Type B pancreatic cell (in vitro differentiated cells): ENCODE measurements at places on chromosomes 3 and 15. TPM values are rescaled to one million over a fixed set of nuclear protein-coding genes. Genes with fewer than 3 reads are reported as not detected.

GRCh38 chr3:126202680-126203079, 22.3 kb upstream of the ALDH1L1 start:
- no peak for DNase-seq

GRCh38 chr3:3074551-3075257, 35.5 kb downstream of the IL5RA start:
- DNase-seq = no peak

- no peak for DNase-seq
Observed at GRCh38 chr3:14423197-14423743, 20.9 kb downstream of the SLC6A6 start.

DNA sequence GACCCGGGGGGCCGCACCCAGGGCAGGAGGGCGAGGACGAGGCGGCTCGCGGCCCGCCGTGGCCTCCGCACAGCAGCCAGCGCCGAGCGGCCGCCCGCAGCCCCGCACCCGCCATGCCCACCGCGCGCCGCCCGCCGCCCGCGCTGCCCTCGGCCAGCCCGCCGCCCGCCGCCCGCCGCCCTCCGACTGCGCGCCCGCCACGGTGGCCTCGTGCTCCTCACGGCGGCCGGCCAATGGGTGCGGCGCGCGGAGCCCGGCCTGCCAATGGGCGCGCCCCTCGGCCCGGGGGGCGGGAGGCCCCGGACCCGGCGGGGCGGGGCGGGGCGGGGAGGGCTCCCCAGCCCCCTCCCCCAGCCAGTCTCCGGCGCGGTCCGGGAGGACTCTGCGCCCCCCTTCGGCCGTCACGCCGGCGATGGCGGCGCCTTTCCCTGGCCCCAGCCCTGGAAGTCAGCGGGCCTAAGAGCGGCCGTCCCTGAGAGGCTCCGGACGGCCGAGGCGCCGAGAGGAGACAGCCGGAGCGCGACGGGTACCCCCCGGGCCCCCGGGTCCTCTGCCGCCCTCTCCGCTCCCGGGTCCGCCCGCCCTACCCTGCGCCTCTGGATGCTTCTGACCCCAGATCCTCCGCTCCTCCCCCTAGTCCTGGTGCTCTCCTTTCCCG, at the start of gene NT5DC2:
Gene NT5DC2 (minus strand): TSS at position 235 of the 658 bp plus-strand sequence. CDS start 120 bp downstream, at position 115.
- peak; percentile 85 for DNase-seq

DNA sequence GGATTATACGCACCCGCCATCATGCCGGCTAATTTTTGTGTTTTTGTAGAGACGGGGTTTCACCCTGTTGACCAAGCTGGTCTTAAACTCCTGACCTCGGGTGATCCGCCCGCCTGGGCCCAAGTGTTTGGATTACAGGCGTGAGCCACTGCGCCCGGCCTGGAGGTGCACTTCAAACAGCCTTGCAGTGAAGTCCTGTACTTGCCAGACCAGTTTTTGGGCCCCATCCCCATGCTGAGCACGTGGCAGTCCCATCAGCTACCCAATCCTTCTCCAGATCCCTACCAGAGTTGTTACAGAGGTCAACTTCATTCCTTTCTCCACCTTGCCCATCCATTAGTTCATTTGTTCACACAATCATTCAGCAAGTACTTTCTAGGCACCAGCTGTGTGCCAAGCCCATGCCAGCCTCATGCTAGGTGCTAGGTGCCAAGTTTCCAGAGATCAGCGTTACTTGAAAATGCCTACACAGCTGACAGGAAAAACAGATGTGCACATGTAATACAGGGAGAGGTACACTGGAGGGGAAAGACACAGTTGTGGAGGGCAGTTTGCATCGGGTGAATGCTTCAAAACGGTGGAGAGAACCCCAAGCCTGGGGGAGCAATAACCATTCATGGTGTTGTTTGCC, 2.2 kb downstream of the DNAH1 start:
- DNase-seq = no peak

Gene RAB6B
- total RNA-seq = 21.2 and 48.2 TPM in 2 replicates
